ENCODE measurements at places on chromosomes 13 and 19.

DNA sequence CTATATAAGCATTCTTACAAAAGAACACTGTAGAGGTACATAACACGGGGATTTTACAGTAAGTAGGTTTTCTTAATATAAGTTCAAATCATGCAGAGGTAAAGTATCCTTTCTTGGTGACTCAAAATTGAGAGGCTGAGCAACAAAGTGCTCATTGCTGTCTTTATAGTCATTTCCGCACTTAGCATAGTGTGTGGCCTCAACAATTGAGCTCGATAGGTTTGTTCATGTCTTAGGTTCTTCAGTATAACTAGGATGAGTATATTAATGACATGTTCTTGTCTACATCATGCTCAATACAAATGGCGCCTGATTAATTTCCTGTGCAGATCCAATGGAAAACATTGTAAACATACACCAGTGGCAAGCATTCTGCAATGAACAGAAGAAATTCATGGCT lies 1.4 kb downstream of the WDFY2 start:
- no peak for DNase-seq

GRCh38 chr19:53546758-53547513 lies 9.0 kb downstream of the ZNF331 start:
- no peak for DNase-seq

DNA sequence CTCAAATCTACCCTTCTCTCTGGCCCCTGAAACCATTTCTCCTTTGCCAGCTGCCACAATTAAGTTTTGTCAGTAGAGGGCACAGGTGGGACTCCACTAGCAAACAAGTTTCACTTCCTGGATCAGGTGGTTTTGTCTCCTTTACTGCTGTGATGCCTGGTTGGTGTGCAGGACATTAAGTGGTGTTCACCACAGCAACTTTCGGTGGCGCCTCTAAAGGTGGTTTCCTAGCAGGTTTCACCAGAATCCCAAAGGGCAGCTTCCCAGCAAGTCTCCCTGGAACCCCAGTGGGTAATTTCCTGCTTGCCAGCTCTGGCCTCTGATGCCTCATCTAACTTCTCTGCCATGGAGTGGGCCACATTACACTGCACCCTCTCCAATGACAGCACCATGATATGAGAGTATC lies 16.6 kb downstream of the MED4 start:
- peak; percentile 20 for DNase-seq

DNA sequence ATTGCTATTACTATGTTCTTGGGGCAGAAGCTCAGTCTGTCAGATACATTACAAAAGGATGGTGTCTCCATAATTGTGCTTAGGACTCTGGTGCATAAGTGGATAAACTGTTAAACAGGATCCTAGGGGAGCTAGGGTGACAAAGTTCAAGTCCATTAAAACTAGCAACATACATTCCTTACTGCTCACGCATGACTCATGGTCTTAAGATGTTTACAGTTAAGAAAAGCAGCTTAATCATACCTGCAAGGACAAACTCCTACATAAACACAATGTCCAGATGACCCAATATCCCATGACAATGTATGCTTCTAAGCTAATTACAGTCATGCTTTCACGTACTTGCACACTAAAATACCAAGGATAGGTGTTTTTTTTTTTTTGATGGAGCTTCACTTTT lies 3.5 kb upstream of the ZNF701 start:
- no peak for DNase-seq

- DNase-seq = peak; percentile 92
Observed at GRCh38 chr13:53250272-53250875, 221.8 kb downstream of the OLFM4 start.

- DNase-seq = no peak
Observed at GRCh38 chr19:2084993-2085720, 11.0 kb downstream of the MOB3A start.
